SK-N-SH (cell line): ENCODE measurements at places on chromosomes 11 and 22. TPM values are rescaled to one million over a fixed set of nuclear protein-coding genes. Genes with fewer than 3 reads are reported as not detected.

DNA sequence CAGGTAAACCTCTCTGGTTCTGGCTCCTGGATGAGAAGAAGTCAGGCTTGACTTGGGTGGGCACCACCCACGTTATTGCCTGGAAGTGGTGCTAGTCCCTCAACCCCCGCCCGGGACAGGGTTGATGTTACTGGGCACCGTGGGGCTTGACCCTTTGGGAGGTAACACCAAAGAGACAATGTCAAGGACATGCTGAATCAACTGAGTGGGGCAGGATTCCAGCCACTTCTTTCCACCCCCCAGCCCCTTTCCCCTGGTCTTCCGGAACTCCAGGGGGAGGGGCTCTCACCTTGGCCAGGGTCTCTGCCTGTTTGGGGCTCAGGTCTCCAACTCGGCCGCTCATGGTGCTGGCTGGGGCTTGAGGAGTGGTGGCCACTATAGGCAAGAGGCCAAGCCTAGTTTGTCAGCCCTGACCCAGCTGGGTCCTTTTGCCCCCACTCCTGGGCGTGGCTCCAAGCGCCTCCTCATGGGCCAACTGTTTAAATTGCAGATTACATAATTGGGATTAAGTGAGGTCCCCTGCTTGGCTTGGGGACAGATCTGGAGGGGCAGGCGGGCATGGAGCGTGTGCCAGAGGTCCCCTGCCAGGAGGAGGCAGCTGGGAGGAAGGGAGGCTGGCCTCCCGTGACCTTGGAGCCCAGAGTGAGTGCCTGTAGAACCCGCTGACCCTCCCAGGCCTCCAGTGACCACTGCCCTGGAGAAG lies at the start of gene SEC14L3:
SEC14L3 (minus strand) TSS at position 402 of the 703 bp plus-strand sequence; CDS start at position 343, 59 bp downstream.
- no peak within 1 kb of the TSS for H3K4me3 ChIP-seq
- no peak within 1 kb of the TSS for H3K27ac ChIP-seq
- H3K27me3 ChIP-seq, result peaks cover 33% of the 10 kb centered on the region; the same call in 1 of the 2 replicates
- no peaks in the 10 kb centered on the region for H3K36me3 ChIP-seq
- DNase-seq, result no peak

GRCh38 chr22:31097941-31098631 lies 9.3 kb downstream of the SELENOM start:
- no peaks in the 10 kb centered on the region for H3K27me3 ChIP-seq
- DNase-seq, result no peak
- H3K4me1 ChIP-seq, result no peaks in the 10 kb centered on the region
- H3K27ac ChIP-seq, result no peak overlapping the region
- peaks cover 24% of the 10 kb centered on the region; the same call in 1 of the 2 replicates for H3K36me3 ChIP-seq

GRCh38 chr11:122910775-122911174 lies 28.2 kb downstream of the JHY start:
- H3K27me3 ChIP-seq, result no peaks in the 10 kb centered on the region
- H3K27ac ChIP-seq, result no peak overlapping the region
- H3K4me1 ChIP-seq, result no peaks in the 10 kb centered on the region
- peak; percentile 30 for DNase-seq
- H3K36me3 ChIP-seq, result no peaks in the 10 kb centered on the region
- H3K4me3 ChIP-seq, result no peak overlapping the region

GRCh38 chr11:34251589-34251980 lies 106.2 kb downstream of the ABTB2 start:
- H3K36me3 ChIP-seq, result no peaks in the 10 kb centered on the region
- H3K27ac ChIP-seq, result peak overlapping the region; percentile 35
- H3K4me1 ChIP-seq, result peaks cover 22% of the 10 kb centered on the region; the same call in 1 of the 2 replicates
- peak overlapping the region; percentile 14 for H3K4me3 ChIP-seq
- H3K27me3 ChIP-seq, result no peaks in the 10 kb centered on the region

- H3K4me1 ChIP-seq, result peaks cover 9% of the 10 kb centered on the region; the same call in 1 of the 2 replicates
- peaks cover 27% of the 10 kb centered on the region for H3K36me3 ChIP-seq
- no peak for DNase-seq
- H3K27me3 ChIP-seq, result no peaks in the 10 kb centered on the region
These were observed 58.3 kb downstream of the AAMDC start for GRCh38 chr11:77879218-77879617.

DNA sequence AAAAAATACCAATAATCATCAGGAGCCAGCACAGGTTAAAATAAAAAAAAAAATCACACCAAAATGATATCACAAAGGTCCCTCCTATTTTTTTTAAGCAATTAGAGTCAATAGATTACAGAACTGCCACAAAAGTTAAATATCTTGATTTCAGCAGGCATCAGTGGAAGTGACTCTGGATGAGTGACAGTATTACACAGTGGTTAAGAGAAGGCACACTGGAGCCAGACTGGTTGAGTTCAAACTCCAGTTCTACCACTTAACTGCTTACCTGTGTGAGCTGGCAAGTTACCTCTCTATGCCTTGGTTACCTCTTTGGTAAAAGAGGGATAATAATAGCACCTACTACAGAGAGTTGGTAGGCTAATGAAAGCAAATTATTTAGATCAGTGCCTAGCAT lies 148.5 kb downstream of the ATG16L2 start:
- no peak overlapping the region for H3K4me3 ChIP-seq
- H3K27me3 ChIP-seq, result no peaks in the 10 kb centered on the region
- H3K4me1 ChIP-seq, result no peaks in the 10 kb centered on the region
- no peak for DNase-seq
- no peaks in the 10 kb centered on the region for H3K36me3 ChIP-seq

Gene VSIG10L2
- 0.02 and 0.16 TPM in 2 replicates for polyA plus RNA-seq

DNA sequence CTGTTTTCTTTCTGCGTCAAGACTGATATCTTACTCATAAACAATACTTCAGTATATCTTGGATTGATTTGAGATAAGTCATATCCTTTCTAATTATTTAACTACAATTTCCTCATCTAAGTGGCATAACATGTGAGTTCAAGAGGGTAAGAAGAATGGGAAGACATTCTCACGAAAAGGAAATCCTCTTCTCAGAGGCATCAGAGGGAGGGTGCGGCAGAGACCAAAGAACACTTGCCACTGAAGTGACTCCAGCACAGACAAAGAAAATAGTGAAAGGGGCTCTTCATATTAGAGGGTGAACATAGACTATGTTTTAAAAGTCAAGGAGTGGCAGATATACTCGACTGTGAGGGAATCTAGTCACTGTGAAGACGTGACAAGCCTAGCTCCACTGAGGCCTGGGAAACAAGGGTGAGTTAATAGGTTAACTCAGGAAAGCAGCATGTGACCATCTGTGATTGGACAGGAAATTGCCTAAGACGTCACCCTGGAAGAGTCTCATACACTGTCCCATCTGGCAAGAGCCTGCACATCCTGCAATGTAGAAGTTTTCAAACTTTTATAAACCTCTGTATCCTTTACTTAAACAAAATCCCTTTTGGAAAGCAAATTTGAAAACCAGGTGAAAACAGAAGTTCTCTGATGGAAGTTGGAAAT lies 1.9 kb upstream of the MMP1 start:
- no peaks in the 10 kb centered on the region for H3K36me3 ChIP-seq
- DNase-seq, result no peak
- H3K4me3 ChIP-seq, result no peak overlapping the region
- H3K27ac ChIP-seq, result no peak overlapping the region
- H3K4me1 ChIP-seq, result no peaks in the 10 kb centered on the region; the same call in 1 of the 2 replicates

DNA sequence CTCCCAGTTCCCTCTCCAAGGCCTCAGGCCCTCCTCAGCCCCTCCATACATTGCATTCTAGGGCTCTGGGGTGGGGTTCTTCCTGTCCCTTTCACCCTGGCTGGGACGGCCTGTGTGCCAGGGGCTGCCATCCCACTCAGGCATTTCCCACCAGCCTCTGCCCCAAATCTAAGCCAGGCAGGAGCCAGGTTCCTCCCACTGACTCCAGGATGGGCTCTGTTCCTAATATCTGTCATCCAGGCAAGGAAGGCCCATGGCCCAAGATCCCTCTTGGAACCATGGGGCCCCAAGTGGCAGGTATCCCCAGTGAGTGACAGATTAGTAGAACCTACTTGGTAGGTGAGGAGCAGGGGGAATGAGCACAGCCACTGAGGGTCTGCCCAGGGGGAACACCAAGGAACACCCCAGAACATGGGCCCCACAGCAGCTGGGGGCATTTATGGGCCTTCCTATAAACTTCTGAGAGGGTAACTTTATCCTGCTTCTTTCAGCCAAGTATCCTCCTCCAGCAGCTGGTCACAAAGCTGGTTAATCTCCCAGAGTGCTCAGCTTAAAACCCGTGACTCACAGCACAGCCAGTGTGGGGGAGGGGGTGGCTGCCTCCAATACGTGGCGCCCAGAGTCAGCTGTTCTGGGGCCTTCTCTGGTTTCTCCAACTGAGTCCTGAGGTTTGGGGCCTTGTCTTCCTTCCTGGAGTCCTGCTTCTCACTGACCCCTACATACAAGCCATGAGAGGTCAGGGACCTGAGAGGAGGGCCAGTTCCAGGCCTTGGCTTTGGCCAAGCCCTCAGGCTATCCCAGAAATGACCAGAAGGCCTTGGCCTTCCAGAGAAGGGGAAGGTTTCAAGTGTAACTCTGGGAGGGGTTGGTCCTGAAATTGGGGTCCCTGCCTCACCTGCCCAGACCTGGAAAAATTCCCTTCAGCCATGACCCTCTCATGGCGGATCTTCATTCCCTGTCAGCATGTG lies 19.9 kb upstream of the MYOD1 start:
- no peaks in the 10 kb centered on the region for H3K36me3 ChIP-seq
- H3K4me3 ChIP-seq, result no peak overlapping the region
- peaks cover 13% of the 10 kb centered on the region; the same call in 1 of the 2 replicates for H3K27me3 ChIP-seq

Gene KCTD14
- polyA plus RNA-seq, result 0.25 and 0.32 TPM in 2 replicates

Gene GSTT2B
- 32.2 and 32.8 TPM in 2 replicates for polyA plus RNA-seq

GRCh38 chr11:83957038-83957900 lies 671.1 kb upstream of the CCDC90B start:
- DNase-seq, result no peak
- no peaks in the 10 kb centered on the region for H3K27me3 ChIP-seq
- H3K4me3 ChIP-seq, result no peak overlapping the region

Gene GUCY1A2
- 0.26 and 0.44 TPM in 2 replicates for polyA plus RNA-seq

GRCh38 chr11:2178906-2179494 lies 7.4 kb upstream of the TH start:
- no peaks in the 10 kb centered on the region for H3K27me3 ChIP-seq
- H3K4me1 ChIP-seq, result peaks cover 14% of the 10 kb centered on the region; the same call in 1 of the 2 replicates
- no peak overlapping the region for H3K27ac ChIP-seq

- no peaks in the 10 kb centered on the region for H3K27me3 ChIP-seq
- H3K4me1 ChIP-seq, result peaks cover 9% of the 10 kb centered on the region; the same call in 1 of the 2 replicates
- H3K27ac ChIP-seq, result peak overlapping the region; percentile 82
- peak overlapping the region; percentile 76 for H3K4me3 ChIP-seq
- peaks cover 14% of the 10 kb centered on the region for H3K36me3 ChIP-seq
These were observed 517 bp downstream of the SPINDOC start for GRCh38 chr11:63813563-63814382.

Gene OR6T1
- polyA plus RNA-seq, result not detected in 2 replicates

Gene DRG1
- 56.3 and 63.8 TPM in 2 replicates for polyA plus RNA-seq

GRCh38 chr11:124943254-124943616 lies 7.4 kb upstream of the HEPACAM start:
- H3K4me1 ChIP-seq, result no peaks in the 10 kb centered on the region
- H3K4me3 ChIP-seq, result no peak overlapping the region
- DNase-seq, result no peak

- no peaks in the 10 kb centered on the region for H3K36me3 ChIP-seq
- peak; percentile 26 for DNase-seq
- no peak overlapping the region for H3K27ac ChIP-seq
- no peak overlapping the region for H3K4me3 ChIP-seq
- no peaks in the 10 kb centered on the region for H3K27me3 ChIP-seq
These were observed 662 bp downstream of the MUC5B start for GRCh38 chr11:1223346-1224110.

- H3K4me1 ChIP-seq, result no peaks in the 10 kb centered on the region
- H3K27ac ChIP-seq, result no peak overlapping the region
- no peak overlapping the region for H3K4me3 ChIP-seq
- no peaks in the 10 kb centered on the region for H3K36me3 ChIP-seq
- H3K27me3 ChIP-seq, result no peaks in the 10 kb centered on the region
These were observed 20.7 kb downstream of the PIK3C2A start for GRCh38 chr11:17186932-17187692.

Gene OR51A4
- polyA plus RNA-seq, result not detected in 2 replicates

Gene CSTPP1
- 37.2 and 85.7 TPM in 2 replicates for polyA plus RNA-seq

DNA sequence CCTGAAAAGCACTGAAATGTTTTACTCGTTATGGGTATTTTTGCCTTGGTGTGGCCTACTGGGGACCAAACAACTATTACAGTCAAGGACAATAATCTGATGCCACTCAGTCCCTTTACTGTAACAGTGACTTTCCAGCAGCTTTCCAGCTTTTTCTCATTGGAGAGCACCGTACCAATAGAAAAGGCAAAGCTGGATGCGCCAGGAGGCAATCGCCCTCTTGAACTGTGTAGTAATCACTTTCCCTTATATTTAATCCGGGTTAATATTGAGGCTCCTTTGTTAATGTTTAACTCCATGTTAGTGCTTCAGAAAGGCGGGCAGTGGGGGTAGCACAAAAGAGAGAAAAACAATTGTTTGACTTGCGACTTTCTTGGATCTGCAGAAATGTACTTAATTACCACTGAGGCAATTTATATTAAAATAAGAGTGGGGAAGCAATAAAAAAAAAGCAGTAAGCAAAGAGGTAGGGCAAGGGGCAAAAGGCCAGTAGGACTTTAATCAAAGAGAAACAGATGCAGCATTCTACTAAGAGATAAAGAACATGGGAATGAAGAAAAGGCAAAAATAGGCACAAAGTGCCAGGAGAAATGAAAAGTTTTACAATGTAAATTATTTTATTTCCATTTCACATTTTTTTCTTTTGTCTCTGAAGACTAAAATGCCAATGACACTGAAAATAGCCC lies 81.6 kb downstream of the LRRC4C start:
- H3K27me3 ChIP-seq, result no peaks in the 10 kb centered on the region
- H3K4me1 ChIP-seq, result no peaks in the 10 kb centered on the region
- DNase-seq, result no peak
- H3K4me3 ChIP-seq, result no peak overlapping the region
- H3K36me3 ChIP-seq, result no peaks in the 10 kb centered on the region

DNA sequence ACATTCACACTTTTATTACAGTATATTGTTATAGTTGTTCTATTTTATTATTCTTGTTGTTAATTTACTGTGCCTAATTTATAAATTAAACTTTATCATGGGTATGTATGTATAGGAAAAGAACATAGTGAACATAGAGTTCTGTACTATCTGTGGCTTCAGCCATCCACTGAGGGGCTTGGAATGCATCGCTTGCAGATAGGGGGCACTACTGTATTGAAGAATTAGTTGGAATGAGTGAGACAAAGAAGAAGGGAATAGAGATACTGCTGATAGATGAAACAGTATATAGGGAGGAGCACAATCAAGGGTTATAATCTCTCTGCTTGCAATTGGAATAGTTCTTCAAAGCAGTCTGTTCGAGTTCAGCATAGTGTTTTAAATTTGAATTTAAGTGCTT lies 432.2 kb downstream of the RAB38 start:
- H3K27me3 ChIP-seq, result 0 out of 2 replicates have a peak, but pooled peaks cover 4% of the 10 kb centered on the region
- H3K36me3 ChIP-seq, result no peaks in the 10 kb centered on the region
- no peak for DNase-seq

DNA sequence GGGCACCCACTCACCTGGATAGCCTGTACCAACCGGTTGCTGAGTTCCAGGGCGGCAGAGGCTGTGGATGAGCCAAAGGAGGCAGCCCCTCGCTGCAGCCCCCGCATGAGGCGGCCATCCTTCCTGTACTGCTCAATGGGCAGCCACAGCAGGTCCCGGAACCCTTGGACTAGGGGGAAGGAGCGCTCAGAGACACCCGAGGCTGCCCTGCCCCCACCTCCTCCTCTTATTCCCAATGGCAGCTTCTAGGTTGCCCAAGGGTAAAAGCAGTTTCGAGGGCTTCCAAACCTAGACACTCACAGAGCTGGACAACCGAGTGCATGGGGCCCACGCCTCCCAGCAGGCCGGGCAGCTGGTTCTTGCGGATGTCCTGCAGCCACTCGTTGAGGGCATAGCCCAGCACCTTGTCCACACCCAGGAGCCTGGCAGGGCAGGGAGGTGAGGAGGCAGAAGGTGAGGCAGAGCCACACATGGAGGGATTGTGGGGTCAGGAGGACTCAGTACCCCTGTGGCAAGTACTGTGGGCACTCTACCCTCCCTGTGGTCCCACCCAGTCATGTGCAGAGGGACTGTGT lies 18.1 kb upstream of the EHD1 start:
- DNase-seq, result no peak
- H3K4me1 ChIP-seq, result no peaks in the 10 kb centered on the region
- no peak overlapping the region for H3K4me3 ChIP-seq
- H3K27ac ChIP-seq, result no peak overlapping the region
- peaks cover 14% of the 10 kb centered on the region; the same call in 1 of the 2 replicates for H3K36me3 ChIP-seq
- no peaks in the 10 kb centered on the region for H3K27me3 ChIP-seq

Gene CPT1B
- polyA plus RNA-seq, result 33.2 and 40.4 TPM in 2 replicates
